A549 treated with ZK216348 at 1 μM for 4 hours (cell line): ENCODE measurements at places on chromosomes 6 and 20. TPM values are rescaled to one million over a fixed set of nuclear protein-coding genes. Genes with fewer than 3 reads are reported as not detected.

Gene EDN1
- 36.8 to 57.2 TPM (median 41.6 TPM) in 5 replicates for total RNA-seq

Gene TOP1
- total RNA-seq: 98.2 to 163 TPM (median 114 TPM) in 5 replicates

Gene RPP40
- 17.6 to 31.3 TPM (median 23.7 TPM) in 5 replicates for total RNA-seq

Gene SLC22A16
- not detected in 5 replicates for total RNA-seq

Gene GTSF1L
- total RNA-seq: not detected in 5 replicates

Gene PCK1
- 0.04 to 0.13 TPM (median 0.05 TPM) in 3 of 5 replicates, not detected in the others for total RNA-seq

Gene ACOT8
- total RNA-seq: 11.6 to 22.7 TPM (median 19.3 TPM) in 5 replicates

Gene PPP1R3G
- total RNA-seq: 1.2 to 2.2 TPM (median 1.6 TPM) in 5 replicates

Gene COL12A1
- total RNA-seq: 5.1 to 7.1 TPM (median 5.4 TPM) in 5 replicates

Gene TMEM217
- total RNA-seq: 0.19 to 1.5 TPM (median 0.76 TPM) in 5 replicates
